ENCODE measurements at places on chromosomes 4 and X.

DNA sequence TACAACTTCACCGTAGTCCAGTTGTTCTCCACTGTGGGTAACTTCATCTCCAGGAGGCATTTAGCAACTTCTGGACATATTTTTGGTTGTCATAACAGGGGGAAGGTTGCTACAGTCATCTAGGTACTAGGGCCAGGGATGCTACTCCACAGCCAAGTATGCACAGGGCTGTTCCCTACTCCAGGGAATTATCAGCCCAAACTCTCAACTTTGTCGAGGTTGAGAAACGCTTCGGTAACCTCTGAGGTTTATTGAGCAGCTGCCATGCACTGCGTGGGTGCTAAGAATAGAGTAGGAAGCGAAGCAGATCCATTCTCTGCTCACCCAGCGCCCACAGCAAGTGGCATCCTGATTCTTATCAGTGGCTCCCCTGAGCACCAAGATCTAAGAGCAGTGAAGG, 8.2 kb downstream of the FGFBP1 start:
- no peak for DNase-seq

GRCh38 chr4:51995647-51996220, 24.4 kb downstream of the LRRC66 start:
- no peak for DNase-seq

DNA sequence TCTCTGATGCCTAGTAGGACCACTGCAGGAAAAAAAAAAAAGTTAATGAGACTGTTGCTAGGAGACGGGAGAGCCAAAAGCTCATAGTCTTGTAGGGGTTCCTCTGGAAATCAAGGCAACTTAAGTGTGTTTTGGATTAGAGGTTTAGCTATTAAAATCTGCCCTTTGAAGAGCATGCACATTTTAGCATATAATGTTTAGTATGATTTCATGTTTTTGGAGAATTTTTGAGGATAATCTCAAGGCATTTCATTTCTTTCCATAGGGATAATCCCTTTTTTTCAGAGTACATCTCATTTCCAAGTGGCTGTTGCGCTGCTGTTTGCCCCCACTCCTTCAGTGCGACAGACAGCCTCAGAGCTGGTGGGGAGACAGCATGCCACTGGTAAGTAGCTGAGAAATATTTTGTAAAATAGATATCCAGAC, at the start of gene LINC00632:
TSS of gene LINC00632 (plus strand) at position 339 of the 426 bp plus-strand sequence.
- no peak for DNase-seq

DNA sequence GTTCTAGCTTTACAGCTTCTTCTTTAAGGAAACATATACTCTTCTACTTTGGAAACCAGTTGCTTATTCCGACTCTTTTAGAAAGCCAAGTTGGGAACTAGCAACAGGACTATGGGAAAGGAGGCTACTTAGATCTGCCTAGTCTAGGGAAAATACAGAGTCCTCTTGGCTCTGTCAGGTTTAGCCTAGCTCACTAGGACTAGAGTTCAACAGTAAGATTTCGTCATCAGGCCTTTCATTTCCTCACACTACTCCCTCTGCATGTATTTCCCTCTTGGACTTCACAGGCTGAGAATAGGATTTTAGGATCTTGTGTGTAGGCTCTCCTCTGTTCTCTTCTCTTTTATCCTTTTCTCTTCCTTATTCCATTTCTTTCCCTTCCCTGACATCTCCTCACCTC, 409.8 kb downstream of the AR start:
- no peak for DNase-seq

DNA sequence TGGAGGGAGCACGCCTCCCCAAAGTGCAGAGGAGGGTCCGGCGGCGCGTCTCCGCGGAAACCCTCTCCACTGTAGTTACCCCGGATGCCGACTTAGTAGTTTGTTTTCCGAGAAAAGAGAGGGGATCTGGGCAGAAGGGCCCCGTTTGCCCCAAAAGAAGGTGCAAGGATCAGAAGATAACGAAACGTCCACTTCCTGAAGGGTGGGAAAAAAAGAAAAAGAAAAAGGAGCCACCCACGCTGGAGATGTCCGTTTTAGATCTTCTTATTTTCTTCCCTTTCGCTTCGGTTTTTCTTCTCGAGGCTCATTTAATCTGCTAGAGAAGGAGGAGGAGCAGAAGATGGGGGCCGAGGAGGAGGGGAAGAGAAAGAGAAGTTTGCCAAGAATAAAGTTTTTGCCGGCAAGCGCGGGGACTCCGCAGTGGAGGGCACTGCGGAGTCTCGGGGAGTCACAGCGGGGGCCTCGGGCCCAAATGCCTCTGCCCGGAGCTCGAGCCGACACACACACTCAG, 517 bp downstream of the LEF1 start:
- no peak for DNase-seq

- no peak for DNase-seq
Measured at GRCh38 chr4:111020961-111021360, 398.1 kb upstream of the PITX2 start.

- no peak for DNase-seq
Measured at GRCh38 chrX:152735860-152736511, 2.4 kb downstream of the MAGEA12 start.

GRCh38 chrX:477441-478012, 90.8 kb upstream of the PPP2R3B start:
- no peak for DNase-seq

GRCh38 chr4:87857789-87858188, 25.0 kb downstream of the MEPE start:
- no peak for DNase-seq

DNA sequence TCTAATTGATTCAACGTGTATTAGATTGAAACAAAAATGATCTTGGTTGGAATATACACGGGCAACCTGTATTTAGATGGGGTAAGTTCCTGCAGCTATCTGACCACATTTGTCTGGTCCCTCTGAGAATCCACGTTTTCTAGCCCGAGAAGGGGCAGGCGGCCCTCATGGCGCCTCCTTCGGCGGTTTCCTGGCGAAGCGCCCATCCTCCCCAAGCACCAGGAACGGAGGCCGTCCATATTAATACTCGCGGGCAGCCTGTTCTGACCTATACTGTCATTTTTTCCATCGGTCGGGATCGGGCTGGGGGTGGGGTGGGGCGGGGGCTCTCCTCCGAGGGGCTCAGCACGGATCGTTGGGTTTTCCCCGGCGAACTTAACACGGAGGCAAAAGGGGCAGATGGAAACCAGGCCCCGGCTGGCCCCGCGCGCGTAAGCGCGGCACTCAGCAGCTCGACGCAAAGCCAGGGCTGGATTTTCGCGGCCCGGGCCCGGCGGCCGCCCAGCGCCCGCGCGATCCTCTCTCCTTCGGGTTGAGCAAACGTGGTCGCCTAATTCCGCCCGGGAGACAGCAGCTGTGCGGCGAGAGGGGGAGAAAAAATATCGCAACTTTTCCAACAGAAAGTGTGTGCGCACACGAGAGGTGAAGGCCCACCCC, 77.2 kb upstream of the BCOR start:
- DNase-seq, result no peak

- DNase-seq, result no peak
Measured at GRCh38 chrX:135892781-135893180, 463 bp downstream of the CT45A10 start.

- DNase-seq, result no peak
Measured at GRCh38 chr4:115259642-115260041, 146.2 kb upstream of the NDST4 start.

DNA sequence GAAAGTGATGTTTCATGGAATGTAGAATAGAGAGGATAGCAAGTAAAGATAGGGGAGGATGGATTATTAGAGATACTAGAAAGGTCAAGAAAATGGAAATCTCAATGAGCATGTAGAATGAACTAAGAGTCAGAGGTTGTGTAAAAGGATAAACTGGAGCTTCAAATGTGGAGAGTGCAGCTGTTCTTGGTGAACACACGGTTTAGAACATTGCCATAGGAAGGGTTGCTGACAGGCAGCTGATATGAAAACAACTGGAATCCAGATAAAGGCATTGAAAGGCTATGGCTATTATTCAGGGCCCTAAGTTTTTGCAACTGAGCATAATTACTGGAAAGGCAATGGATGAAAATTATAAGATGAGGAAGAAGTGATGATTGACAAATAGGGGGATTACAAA, 239.6 kb upstream of the VEGFC start:
- no peak for DNase-seq

DNA sequence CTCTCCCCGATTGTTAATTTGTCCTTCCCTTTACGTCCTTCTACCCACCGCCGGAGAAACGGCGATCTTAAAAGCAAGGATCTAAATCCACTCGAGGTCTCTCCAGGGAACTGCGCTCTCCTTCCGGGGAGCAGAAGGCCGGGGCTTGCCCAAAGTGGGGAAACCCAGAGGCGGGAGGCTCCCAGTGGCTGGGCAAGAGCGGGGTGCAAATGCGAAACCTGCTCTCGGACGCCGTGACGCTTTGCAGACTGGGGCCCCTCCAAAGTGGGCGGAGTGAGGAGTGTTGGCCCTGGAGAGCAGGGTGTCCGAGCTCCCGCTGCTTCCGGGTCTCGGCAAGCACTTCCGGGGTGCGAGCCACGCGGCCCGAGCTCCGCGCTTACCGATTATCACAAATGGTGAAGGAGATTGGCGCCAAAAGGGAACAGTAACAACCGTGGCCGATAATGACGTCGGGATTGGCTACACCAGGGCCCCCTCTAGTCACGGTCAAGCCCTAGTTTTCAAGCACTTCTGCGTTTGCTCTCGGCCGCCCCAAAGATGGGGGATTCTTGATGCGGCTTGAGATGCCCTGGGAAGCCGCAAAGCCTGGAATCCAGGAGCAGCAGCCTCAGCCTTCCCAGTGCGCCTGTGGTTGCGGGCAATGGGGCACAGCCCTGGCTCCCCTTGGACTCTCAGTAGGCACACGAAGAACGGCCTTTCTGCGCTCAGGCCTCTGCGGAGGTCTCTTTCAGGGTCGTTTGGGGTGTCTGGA, 29.0 kb downstream of the HAND2 start:
- DNase-seq, result no peak

- no peak for DNase-seq
Measured at GRCh38 chr4:46124773-46125413, 1.0 kb upstream of the GABRG1 start.

DNA sequence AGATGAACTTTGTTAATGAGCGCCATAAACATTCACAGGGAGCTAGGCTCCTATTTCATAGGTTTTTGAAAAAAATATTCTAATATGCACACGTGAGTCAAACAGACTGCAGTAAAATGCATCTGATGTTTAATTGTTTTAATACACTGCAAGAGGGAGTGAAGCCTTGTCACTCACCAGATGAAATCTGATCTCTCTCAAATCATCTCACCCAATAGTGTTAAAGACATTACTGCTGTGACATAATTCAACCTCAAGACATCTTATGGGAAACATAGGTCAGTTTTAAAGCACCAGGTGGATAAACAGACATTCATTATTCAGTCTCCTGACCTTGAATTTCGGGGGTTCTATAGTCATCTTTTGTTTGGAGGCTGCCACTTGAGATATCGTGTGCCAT, 148.3 kb downstream of the MAML3 start:
- DNase-seq, result no peak

DNA sequence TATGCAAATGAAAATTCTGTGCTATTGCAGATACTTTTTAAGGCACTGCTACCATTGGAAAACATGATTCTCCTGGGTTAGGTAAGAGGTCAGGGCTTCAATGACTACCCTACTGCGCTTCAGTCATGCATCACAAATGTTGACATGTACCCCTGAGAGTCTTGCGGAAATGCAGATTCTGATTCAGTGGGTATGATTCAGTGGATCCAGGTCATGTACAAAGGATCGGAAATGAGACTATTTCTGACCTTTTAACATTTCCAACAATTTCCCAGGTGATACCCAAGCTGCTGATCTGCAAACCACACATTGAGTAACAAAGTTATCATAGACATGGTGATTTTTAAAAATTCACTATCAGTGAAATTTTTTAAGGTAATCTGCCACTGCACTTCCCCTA, 62.6 kb downstream of the DDX53 start:
- no peak for DNase-seq

- no peak for DNase-seq
Measured at GRCh38 chrX:53255738-53256191, 25.6 kb downstream of the IQSEC2 start.

DNA sequence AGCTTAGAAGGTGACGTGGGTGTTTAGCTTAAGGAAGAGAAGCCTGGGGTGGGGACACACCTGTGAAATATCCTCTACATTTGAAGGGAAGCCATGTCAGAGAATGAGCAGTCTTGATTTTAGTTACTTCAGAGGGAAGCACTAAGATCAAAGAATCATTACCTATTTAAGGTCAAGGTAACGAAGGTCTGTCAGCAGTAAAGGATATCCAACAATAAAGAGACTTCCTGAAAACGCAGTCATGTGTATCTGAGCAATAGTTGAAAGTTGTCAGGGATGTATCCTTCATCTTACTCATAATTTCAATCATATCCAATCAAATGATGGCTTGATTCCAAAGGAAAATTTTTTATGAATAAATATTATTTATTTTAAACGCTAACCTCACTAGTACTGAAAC, 33.5 kb downstream of the IGFBP7 start:
- DNase-seq, result no peak

- DNase-seq, result no peak
Measured at GRCh38 chrX:154717824-154718223, 33.1 kb downstream of the GAB3 start.

DNA sequence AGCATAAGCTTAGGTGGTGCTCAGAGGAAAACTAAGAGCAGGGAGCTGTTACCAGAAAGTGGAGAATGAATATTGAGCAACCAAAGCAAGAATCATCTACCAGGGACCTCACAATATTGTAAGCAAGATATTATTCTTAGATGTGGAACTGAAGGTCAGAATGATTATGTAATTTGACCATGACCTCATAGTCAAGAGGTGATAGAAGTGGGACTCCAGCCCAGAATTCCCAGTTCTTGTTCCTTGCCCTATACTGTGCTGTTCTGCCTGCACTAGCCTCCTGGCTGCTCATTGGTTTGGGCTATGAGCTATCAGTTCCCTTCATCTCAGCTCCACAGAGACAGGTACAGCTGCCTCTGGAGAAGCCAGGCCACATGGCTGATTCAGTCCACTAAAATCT, 229.4 kb downstream of the LDB2 start:
- no peak for DNase-seq

DNA sequence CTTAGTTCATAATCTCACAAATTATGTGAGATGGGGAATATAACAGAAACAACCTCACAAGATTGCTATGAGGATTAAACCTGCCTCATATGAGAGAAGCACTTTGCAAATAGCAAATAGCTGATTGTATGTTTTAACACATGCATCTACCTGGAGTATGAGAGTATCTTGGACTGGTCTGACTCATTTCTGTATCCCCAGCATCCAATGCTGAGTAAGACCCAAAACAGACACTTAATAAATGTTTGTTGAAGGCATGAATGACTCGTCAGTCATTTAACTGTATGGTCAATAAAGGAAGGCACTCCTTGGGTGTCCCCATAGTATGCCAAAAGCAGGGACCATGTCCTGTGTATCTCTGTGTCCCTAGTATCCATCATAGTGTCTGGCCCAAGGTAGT, 350.9 kb upstream of the F9 start:
- DNase-seq, result no peak

- no peak for DNase-seq
Measured at GRCh38 chrX:68574240-68574639, 73.2 kb upstream of the STARD8 start.

Measured in stimulated activated CD4-positive, alpha-beta T cell treated with anti-CD3 and anti-CD28 coated beads, Interleukin-1b, Interleukin-23, amount 100 ng/mL, for 1 hour (primary cell).